Activated naive CD4-positive, alpha-beta T cell (primary cell): ENCODE measurements at places on chromosomes 5 and 9.

- peak; percentile 67 for DNase-seq
Measured at GRCh38 chr5:177113566-177114424, 19.8 kb upstream of the NSD1 start.

DNA sequence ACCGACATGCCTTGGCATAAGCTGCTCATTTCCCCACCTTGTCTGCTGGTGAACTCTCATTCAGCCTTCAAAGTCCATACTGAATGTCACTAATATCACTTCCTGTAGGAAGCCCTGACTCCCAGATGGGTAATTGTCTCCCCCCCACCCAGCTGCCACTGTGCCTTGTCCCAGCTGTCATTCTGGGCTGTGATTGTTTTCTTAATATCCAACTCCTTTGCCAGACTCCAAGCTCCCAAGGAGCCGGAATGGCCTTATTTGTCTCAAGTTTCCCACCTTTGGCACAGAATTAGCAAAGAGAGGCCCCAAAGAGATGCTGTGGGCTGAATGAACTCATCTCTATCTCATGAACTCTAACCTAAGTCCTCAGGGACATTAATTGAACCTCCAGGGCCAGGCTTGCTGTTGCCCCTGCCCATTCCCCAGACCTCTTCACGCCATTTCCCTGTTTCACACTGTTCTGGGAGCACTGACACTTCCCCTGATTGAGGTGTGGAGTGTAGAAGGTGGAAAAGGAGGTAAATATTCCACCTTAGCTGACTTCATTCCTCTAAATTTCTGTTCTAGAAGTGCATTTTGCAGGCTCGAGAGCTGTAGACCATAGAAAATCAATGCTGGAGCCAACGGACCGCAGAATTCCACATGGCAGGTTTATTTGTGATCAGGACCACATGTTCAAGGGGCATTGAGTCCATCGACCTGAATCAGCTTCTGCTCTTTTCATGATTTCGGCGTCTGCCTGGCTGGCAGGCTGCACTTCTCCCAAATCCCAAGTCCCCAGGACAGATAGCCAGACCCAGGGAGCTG, 4.9 kb upstream of the SH3PXD2B start:
- DNase-seq = no peak

DNA sequence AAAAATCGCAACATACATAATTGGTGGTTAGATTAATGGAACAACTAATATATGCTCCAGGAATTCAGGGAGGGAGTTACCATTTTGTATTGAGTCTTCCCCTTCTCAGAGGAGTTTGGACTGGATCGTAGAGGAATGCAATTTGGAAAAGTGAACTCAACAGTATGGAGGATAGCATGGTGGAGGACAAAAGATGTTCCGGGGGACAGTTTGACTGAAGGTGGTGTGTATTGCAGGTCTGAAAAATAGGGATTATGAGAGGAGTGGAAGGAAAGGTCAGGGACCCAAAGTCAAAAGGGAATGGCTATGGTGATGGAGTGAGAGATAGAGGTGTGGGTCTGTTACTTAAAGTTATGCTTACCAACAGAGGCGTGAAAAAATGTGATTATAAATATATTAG, 1.5 kb downstream of the DNAJC21 start:
- no peak for DNase-seq

DNA sequence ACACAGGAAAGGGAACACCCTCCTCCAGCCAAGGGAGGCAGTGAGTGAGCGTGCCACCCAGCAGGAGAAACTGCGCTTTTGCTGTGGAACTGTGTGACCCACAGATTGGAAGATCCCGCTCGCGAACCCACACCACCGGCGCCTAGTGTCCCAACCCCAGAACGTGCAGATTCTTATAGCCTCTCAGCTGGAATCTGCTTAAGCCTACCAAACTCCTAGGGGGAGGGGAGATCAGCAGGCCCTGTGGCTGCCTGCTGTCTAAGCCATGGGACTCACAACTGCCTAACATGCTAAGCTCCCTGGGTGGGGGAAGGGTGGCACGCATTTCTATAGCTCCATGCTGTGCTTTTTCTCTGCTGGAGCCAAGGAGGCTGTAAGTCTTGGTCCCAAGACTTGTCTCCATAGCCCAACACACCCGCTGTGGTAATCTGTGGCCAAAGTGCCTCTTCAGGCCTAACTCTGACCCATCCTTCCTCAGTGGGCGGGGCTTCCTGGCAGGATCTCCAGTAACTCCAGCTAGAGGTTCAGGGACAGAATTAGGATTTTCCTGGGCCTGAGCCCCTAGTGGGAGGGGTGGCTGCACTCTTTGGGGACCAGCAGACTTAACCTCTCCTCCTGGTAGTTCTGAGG, 485.0 kb downstream of the TAF11L14 start:
- DNase-seq = no peak

DNA sequence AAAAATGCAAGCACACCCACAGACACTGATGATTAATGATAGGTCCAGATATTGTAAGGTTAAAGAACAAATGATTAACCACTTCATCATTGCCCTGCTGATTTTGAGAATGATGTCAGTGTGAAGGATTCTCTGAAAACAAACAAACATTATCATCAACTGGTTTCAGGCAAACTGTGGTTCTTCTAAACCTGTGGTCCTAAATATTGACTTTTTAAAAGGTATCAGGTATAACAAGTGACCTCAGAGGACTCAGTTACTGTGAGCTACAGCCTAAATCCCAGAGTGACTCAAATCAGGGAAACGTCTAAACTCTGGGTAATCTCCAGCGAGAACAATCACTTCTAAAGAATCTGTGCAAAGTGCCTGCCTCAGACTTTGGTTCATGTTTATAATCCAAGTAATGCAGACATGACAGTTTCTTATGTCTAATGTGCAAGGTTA, 172.3 kb upstream of the CDH6 start:
- no peak for DNase-seq

DNA sequence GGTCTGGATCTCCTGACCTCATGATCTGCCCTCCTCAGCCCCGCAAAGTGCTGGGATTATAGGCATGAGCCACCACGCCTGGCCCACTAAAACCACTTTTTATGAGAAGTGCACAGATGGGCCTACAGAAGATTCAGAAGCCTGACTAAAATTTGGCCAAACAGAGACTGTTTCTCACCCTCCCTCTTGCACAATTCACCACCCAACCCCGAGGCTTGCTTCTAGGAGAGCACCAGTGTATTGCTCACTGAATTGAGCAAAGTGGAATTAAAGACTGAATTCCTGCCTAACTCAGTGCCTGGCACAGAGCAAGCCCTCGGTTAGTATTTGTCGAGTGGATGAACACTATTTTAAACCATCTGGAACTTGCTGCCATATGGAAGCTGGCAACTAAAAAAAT, 3.4 kb upstream of the DCTN4 start:
- DNase-seq = no peak
